ENCODE measurements at places on chromosomes 7 and 10. TPM values are rescaled to one million over a fixed set of nuclear protein-coding genes. Genes with fewer than 3 reads are reported as not detected.

DNA sequence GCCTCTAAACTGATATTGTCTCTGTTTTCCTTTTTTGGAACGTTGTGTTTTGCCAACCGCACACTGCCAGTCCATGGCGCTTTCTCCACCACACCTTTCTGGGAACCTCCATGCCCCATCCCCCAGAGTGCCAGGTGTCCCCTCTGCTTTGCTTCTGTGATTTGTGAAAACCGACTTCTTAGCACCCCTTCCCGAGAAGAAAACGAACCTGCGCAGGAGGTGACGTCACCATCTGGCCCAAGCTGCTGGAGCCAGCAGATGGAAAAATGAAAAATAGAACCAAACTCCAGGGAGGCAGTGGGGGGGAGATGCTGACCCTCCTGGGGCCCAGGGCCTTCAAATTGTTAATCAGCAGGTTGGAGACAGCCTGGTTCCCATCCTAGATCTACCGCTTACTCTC, 103.8 kb downstream of the HTR5A start:
- no peak for DNase-seq

DNA sequence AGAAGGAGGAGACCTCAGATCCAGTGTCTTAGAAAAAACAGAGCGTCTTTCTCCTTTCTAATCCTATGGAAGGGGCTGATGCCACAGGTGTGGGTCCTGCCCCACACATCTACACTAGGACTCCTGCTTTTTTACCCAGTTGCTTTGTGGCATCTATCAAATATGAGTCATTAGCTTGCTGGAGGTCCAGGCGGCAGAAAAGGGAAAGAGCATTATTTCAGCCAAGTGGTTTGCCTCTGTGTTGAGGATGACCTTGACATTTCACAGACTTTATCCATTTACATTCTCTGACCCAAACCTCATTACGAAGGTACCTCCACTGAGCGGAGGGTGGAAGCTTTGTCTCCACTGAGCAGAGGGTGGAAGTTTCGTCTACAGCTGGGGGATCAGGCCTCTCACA, 308.4 kb upstream of the KLF6 start:
- no peak for DNase-seq

GRCh38 chr10:101446947-101447346, 93.0 kb downstream of the BTRC start:
- DNase-seq, result no peak

DNA sequence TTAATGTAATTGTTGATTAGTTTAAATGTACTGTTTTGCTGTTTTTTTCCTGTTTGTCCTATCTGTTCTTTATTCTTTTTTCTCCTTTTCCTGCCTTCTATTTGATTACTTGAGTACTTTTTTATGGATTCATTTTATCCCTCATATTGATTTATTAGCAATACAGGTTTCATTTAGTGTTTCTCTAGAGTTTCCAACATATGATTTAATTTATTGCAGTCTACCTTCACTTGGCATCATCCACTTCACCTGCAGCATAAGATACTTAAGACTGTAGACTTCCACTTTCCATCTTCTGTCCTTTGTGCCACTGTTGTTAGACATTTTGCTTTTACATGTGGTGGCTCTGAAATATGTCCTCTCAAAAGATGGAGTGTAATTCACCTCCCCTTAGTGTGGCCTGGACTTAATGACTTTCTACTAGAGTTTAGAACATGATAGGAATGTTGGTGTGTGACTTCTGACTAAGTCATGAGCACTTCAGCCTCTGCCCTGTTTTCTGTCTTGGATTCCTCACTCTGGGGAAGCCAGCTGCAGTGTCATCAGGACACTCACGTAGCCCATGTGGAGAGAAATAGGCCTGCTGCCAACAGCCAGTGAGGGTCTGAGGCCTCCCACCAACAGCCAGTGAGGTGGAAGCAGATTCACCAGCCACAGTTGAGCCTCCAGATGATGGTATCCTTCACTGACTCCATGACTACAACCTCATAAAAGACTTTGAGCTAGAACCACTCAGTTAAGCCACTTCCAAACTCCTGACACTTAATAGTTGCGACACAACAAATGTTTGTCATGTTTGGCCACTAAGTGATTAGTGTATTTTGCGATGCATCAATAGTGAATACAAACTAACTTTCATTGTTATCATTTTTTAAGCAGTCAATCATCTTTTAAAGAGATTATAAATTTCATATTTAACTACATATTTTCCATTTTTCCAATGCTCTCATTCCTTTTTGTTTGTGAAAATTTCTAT, 643.5 kb upstream of the DPP6 start:
- DNase-seq, result no peak

GRCh38 chr10:31157123-31158010, 125.7 kb upstream of the ZNF438 start:
- peak; percentile 32 for DNase-seq

GRCh38 chr10:75648351-75648750, 216.9 kb downstream of the LRMDA start:
- no peak for DNase-seq

- DNase-seq, result no peak
These were observed 95.0 kb downstream of the MICALL2 start for GRCh38 chr7:1364068-1364905.

- no peak for DNase-seq
These were observed 111.6 kb downstream of the FAM53B start for GRCh38 chr10:124632566-124632965.

GRCh38 chr10:124446830-124447750, 2.7 kb downstream of the NKX1-2 start:
- no peak for DNase-seq

The RPEL1 gene
- 0.10 TPM for total RNA-seq

The TFR2 gene
- 13.5 TPM for total RNA-seq

The GLI3 gene
- 3.6 TPM for total RNA-seq

The VWA2 gene
- 12.3 TPM for total RNA-seq

The ACSL5 gene
- total RNA-seq, result 40.2 TPM

The TFPI2 gene
- total RNA-seq, result 41.5 TPM

The CCDC186 gene
- total RNA-seq, result 30.1 TPM

The CYP26C1 gene
- total RNA-seq, result not detected

The ACTL6B gene
- total RNA-seq, result not detected

The IRF5 gene
- total RNA-seq, result 0.44 TPM
